ENCODE measurements at places on chromosomes 3 and 15.

DNA sequence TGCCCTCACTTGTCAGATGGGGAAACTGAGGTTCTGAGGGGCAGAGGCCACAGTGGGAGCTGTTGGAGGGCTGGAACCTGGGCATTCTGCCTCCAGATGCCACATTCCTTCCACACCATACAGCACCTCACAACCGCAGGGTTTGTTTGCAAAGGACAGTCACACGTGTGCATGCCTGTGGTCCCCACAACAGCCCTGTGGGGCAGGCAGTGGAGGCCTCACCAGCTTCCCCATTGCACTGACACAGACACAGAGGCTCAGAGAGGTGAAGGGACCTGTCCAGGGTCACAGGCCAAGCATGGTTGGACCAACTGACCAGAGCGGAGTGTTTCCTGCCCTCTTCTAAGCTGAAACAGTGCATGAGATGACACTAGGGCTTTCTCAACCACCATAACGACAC lies 75.2 kb upstream of the SEC13 start:
- no peak for DNase-seq

- no peak for DNase-seq
Observed at GRCh38 chr15:42264795-42265194, 8.2 kb upstream of the GANC start.

DNA sequence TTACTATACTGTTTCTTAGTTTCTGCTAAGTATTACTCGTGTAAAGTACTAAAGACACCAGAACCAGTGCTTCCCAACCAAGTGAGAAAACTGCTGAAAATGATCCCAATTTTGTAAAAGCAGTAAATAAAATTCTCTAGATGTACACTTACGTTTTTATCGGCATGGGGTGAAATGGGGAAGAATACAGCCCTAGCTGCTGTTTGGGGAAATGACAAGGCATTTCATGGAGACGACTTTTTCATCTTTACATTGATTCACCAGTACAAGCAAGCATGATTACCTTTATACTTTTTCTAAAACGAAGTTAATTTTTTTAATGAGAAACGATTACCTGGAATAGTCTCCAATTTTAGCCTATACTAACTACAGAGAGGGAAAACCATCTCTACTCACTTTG lies 1.4 kb downstream of the PSMD6 start:
- DNase-seq = no peak

- DNase-seq = no peak
Observed at GRCh38 chr3:51384055-51384725, 901 bp upstream of the MANF start.

DNA sequence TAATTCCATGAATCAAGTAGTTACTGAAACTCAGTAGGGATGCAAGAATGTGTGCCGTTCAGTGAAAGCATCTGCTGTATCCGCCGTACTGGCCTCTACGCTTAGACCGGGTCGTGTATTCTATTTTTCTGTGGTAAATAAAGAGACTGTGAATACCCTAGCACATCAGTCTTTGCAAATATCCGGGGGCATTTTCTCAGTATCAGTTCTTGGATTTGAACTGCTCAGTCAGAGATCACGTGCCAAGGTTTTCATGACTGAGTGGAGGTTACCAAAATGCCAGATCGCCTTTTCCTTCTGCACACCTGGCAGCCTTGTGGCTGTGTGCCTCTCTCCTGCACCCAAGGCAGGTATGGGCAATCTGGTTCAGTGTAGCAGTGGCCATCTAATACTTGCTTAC lies 377.0 kb downstream of the OCA2 start:
- no peak for DNase-seq

DNA sequence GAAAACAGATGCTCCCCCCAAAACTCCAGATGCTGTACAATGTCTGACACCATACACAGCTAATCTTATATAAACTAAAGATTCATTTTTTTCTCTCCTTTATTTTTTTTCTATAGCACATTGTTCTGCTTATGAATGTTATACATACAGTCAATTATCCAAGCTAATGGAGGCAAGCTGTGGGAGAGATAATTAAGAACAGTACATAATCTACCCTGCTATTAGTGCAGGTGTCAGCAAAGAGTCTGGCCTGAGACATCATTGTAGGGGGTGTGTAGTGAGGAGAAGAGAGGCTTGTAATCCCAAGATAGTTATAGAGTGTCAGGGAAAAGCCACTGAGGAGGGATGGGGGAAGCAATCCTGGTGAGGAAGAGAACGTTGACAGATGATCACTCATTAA lies 25.4 kb upstream of the CHMP2B start:
- DNase-seq = no peak

GRCh38 chr15:25783607-25784540 lies 79.3 kb downstream of the ATP10A start:
- no peak for DNase-seq

- no peak for DNase-seq
Observed at GRCh38 chr3:24494618-24495325, at the start of gene THRB. Gene THRB (minus strand): TSS chr3:24494850.

DNA sequence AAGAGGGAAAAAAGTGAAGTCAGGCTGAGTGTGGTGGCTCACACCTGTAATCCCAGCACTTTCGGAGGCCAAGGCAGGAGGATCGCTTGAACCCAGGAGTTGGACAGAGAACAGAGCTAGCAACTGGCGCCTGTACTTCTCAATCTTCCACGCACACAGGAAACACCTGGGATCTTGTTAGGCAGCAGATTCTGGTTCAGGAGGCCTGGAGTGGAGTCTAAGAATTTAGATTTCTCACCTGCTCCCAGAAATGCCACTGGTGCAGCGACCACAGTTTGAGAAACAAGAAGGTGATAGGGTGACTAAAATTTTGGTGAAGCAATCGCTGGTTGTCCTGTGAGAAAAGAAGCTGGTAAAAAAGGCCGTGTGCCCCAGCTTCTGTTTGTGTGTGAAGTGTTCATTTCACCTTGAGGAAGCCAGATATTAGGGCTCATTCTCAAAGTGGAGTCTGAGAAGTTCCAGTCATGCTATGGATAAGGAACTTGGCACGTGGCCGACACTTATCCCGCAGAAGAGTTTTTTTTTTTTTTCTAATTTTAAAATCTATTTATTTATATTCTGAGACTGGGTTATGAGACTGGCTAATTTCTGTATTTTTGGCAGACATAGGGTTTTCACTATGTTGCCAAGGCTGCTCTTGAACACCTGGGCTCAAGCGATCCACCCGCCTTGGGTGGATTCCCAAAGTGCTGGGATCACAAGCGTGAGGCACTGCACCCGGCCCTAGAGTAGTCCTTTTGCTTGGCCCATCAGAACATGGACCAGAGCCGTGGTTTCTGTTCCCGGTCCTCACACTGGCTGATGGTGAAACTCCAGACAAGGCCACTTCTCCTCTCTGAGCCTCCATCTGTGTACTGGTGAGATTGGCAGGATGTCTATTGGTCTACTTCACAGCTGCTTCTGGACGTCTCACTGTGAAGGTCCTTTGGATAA lies 324.6 kb upstream of the PROK2 start:
- DNase-seq = no peak

GRCh38 chr3:135034891-135035440 lies 239.9 kb downstream of the EPHB1 start:
- DNase-seq = no peak

DNA sequence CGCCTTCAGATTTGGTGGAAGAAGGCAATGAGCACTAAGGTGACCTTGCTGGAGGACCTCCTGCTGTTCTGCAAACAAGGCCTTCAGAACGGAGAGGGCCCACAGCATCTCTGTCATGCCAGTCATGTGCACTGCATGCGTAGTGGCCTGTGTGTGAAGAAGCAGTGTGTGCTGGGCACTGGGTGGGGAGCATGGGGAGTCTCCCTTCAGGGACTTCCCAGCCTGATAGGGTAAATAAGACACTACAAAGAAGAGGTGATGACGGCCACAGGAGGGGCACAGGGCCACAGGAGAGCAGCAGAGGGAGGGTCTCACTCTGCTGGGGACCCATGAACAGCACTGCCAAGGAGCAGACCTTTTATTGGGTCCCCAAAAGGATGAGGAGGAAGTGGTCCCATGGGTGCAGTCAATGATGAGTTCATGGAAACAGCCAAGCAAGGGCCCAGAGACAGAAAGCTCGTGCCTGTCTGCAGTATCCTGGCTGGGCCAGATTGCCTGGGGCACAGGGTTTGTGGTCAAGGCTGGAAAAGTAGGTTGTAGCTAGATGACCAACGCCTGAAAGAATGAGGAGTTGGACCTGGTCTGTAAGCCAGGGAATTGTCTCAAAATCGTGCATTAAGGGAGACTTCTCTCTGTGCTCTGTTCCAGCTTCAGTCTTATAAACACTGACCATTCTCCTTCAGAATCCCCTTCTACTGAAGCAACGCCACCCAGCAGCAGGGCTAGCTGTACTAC lies 67.8 kb upstream of the SEC61A1 start:
- peak; percentile 18 for DNase-seq

- DNase-seq = no peak
Observed at GRCh38 chr3:110526777-110527727, 544.6 kb upstream of the NECTIN3 start.

GRCh38 chr3:17144665-17144993 lies 259.9 kb downstream of the PLCL2 start:
- no peak for DNase-seq

GRCh38 chr3:119769394-119770149 lies 12.3 kb upstream of the NR1I2 start:
- no peak for DNase-seq

DNA sequence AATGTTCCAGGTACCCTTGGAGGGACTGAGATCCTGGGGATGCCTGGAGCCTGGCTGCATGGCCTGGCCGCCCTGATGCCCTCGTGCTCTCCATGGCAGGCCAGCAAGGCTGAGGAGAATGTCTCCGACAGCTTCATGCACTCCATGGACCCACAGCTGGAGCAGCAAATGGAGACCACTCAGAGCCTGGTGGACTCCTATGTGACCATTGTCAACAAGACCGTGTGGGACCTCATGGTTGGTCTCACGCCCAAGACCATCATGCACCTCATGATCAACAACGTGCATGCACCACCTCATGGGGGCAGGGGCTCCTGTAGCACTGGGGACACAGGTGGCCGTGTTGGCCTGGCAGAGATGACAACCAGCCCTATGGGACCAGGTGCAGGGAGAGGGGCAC lies 19.7 kb downstream of the GOLGA6A start:
- DNase-seq = no peak

DNA sequence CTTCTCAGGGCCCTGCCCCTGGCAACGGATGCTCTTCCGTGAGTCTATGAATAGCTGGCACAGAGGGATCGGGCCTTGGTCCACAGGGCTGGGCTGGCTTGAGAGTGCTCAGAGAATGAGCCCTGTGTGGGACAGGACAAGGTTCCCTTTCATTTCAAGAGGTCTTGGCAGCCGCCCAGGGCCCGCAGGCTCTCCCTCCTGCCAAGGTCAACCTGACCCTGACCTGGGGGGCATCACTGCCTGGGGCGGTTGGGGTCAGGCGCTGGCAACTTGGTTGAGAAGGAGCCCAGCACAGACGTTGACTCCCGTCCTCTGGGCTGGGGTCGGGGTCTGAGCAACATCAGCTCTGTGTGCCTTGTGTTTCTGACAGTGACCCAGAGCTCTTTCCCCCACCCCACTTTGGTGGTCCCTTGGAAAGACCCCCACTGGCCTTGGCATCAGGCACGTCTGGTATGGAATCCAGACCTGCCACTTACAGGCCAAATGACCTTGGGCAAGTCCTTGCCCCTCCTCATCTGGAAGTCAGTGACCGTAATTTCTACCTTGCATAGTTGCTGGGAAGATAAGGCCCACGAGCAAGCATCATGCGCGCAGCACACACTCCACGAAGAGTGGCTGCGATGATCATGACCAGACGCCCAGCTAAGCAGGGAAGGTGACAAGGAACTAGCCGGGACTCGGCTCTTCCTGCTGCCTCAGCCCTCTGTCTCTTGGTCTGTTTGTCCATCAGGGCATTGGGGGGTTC lies 36.4 kb downstream of the EPHB3 start:
- DNase-seq = no peak

DNA sequence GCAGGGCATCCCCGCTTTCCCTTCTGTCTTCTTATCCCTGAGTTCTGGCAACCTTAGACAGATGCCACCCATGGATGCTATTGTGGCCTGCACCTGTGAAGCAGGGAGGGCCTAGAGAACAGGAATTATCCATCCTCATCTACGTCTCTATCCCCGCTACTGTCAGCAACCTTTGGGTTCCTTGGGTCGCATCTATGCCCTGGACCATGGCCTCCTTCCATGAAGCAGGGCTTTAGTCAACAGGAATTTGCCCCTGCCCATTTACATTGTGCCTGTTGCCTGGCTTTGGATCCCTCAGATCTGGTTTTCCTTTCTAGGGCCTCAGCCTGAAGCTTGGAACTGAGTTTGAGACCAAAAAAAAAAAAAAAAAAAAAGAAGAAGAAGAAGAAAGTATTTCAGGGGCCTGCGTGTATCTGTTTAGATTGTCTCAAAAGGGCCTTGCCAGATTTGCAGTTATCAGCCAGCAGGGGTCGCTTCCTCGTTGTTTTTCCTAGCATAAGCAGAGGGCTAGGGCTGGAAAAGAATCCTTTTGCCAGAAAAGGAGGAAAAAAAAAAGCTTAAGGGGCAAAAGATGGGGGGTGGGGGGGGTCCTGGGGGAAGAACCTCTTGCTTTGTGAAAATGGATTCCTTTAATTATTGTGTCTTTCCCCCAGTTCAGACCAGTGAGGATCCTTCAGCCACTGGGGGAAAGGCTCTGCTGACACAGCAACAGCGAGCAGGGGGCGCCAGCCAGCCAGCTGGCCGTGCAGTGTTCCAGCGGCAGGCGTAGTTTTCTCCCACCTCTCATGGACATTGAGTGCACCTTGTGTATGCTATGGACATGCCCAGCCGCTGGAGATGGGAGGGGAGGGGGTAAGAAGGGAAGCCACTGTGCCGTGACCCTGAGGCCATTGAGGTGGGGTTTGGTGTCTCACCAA lies 65.7 kb upstream of the ALDH1L1 start:
- DNase-seq = peak; percentile 30

- no peak for DNase-seq
Observed at GRCh38 chr3:173615661-173616060, 218.1 kb downstream of the NLGN1 start.

- no peak for DNase-seq
Observed at GRCh38 chr3:16174026-16174355, 489 bp upstream of the GALNT15 start.

- no peak for DNase-seq
Observed at GRCh38 chr15:59292442-59293151, 80.1 kb downstream of the MYO1E start.

DNA sequence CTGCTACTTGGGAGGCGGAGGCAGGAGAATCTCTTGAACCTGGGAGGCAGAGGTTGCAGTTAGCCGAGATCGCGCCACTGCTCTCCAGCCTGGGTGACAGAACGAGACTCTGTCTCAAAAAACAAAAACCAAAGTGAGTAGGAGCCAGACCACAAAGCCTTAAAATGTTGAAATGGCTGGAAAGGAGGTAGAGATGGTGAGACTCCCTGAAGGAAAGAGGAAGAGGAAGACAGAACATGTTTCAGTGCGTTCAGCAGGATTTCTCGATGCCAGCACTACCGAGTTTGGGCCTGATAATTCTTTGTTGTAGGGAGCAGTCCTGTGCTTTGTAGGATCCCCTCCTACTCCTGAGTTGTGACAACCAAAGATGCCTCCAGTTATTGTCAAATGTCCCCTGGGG lies 189.9 kb downstream of the AKAP13 start:
- DNase-seq = no peak

GRCh38 chr3:42991341-42992315 lies 12.5 kb downstream of the GASK1A start:
- DNase-seq = no peak

- DNase-seq = no peak
Observed at GRCh38 chr3:113485161-113485609, 29.8 kb downstream of the SPICE1 start.
